ENCODE measurements at places on chromosomes 16 and 17. TPM values are rescaled to one million over a fixed set of nuclear protein-coding genes. Genes with fewer than 3 reads are reported as not detected.

NEK8 gene
- total RNA-seq, result 2.8 TPM

GHDC gene
- total RNA-seq, result 6.6 TPM

GRCh38 chr16:77373726-77374125 is 61.1 kb downstream of the ADAMTS18 start:
- DNase-seq, result no peak

DNA sequence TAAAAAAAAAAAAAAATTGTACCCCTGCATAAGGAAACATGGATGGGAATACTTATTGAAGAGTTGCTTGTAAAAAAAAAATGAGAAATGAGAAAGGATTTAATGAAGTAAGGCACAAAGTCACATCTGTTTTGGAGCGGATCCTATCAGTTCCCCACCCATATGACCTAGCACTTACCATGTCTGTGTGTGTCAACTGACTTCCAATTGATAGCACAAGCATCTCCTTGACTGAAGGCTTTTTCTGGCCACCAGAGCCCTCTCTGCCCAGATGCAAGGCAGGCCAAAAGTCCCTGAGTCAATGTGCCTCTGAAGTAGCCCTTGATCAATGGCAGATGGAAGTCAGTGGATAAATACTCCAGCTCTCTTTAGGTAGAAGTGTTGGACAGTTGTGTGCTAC is 13.4 kb upstream of the NLK start:
- no peak for DNase-seq

TP53TG3C gene
- 0.52 TPM for total RNA-seq

ABCC11 gene
- 0.12 TPM for total RNA-seq

PGP gene
- total RNA-seq, result 12.9 TPM

CNGB1 gene
- total RNA-seq, result not detected

DNA sequence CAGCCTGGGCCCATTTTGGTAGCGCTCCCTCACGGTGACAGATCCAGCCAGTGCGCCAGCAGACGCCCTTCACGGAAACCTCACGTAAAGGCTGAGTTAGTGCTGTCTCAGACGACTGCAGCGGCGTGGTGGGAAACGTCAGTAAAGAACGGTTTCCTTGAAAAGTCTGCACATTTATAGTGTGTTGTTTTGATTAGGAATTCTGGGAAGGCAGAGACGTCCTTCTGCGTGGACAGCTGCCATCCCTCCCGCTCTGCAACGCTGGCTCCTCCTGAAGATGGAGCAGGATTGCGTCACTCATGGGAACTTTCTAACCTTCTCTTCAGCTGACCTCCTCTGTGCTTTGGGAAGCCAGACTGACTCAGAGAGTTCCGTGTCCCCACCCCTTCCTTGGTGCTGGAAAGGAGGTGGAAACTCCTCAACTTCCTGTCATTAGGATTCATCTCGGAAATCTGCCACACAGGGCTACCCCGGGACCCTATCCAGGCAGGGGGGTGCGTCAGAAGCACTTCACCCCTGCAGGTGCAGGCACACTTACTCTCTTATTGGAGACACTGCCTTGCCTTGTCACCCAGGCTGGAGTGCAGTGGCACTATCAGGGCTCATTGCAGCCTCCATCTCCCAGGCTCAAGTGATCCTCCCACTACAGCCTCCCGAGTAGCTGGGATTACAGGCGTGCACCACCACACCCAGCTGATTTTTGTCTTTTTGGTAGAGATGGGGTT is 24.3 kb upstream of the CRISPLD2 start:
- peak; percentile 82 for DNase-seq

DNA sequence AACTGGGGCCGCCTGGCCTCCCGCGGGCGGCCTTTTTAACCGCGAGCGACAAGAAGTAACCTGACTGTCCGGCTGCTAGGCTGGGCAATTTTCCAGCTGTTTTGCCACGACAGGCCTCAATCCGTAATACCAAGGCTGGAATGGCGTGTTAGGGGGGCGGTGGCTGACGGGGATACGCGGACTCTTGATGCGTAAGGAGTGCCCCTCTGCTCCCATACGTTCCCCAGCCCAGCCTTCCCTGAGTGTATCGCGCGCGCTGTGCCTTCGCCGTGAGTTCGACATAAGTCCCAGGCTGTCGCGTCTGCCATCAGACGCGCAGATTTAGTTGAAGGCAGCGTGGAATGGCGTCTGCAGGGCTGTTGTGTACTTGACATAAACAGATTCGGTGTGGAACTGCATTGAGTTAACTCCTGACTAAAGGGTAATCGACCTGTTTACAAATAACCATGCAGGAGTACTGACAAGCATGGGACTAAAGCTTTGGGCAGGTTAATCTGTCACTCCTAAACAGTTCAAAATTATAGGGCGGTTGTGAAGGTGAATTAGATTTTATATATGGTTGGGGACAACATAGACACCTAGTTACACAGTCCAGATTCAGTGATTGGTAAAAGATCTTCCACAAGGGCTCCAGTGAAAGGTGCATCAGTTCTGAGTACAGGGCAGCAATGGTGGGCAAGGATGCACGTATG is 16.6 kb upstream of the ERN1 start:
- peak; percentile 41 for DNase-seq

- no peak for DNase-seq
Observed at GRCh38 chr17:81287741-81288430, 7.2 kb downstream of the SLC38A10 start.

AANAT gene
- not detected for total RNA-seq

INCA1 gene
- total RNA-seq, result 0.98 TPM

GRCh38 chr17:65349916-65350315 is 211.5 kb downstream of the AXIN2 start:
- DNase-seq, result no peak

- DNase-seq, result no peak
Observed at GRCh38 chr17:50218071-50218759, 16.8 kb upstream of the COL1A1 start.
